Calu3 (cell line): ENCODE measurements at places on chromosomes 4 and X.

DNA sequence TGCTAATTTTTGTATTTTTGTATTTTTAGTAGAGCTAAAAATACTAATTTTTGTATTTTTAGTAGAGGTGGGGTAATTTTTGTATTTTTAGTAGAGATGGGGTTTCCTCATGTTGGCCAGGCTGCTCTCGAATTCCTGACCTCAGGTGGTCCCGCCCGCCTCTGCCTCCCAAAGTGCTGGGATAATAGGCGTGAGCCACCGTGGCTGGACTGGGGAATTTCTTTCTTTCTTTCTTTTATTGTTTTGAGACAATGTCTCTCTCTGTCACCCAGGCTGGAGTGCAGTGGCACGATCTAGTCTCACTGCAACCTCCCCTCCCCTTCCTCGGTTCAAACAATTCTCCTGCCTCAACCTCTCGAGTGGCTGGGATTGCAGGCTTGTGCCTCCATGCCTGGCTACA lies 83.0 kb downstream of the FAM193A start:
- H3K27me3 ChIP-seq, result no peaks in the 10 kb centered on the region
- no peak overlapping the region for H3K27ac ChIP-seq
- H3K4me1 ChIP-seq, result no peaks in the 10 kb centered on the region
- no peak for DNase-seq
- no peak overlapping the region for H3K4me3 ChIP-seq
- no peaks in the 10 kb centered on the region for H3K36me3 ChIP-seq

DNA sequence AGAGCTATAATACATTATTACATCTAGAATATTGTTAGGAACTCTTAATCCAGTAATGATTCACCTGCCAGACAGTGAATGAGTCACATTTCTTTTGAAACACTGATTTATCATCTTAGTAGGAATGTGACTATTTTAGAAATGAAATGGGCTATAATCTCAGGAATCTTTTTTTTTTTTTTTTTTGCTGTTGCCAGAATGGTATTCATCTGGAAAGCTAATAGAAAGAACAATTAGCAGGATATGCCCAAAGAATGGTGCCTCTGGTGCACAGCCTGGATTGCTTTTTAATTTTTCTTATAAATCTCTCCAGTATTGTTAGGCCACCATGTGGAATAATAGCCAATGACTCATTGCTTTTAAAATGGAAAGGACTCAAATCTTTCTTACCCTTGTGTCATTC lies 181.1 kb upstream of the SMIM31 start:
- no peaks in the 10 kb centered on the region for H3K4me1 ChIP-seq
- no peak overlapping the region for H3K4me3 ChIP-seq
- no peaks in the 10 kb centered on the region for H3K27me3 ChIP-seq

DNA sequence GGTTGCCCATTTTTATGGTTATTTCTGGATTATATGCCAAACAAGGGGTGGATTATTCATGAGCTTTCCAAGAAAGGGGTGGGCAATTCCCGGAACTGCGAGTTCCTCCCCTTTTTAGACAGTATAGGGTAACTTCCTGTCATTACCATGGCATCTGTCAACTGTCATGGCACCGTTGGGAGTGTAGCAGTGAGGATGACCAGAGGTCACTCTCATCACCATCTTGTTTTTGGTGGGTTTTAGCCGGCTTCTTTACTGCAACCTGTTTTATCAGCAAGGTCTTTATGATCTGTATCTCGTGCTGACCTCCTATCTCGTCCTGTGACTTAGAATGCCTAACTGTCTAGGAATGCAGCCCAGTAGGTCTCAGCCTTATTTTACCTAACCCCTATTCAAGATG lies 57.6 kb downstream of the SH3KBP1 start:
- H3K4me1 ChIP-seq, result no peaks in the 10 kb centered on the region
- H3K27me3 ChIP-seq, result no peaks in the 10 kb centered on the region
- H3K4me3 ChIP-seq, result no peak overlapping the region
- DNase-seq, result no peak
- H3K36me3 ChIP-seq, result peaks cover 5% of the 10 kb centered on the region

GRCh38 chr4:122966201-122966600 lies 43.8 kb upstream of the NUDT6 start:
- no peak overlapping the region for H3K27ac ChIP-seq
- no peaks in the 10 kb centered on the region for H3K36me3 ChIP-seq
- no peak overlapping the region for H3K4me3 ChIP-seq
- no peak for DNase-seq
- H3K4me1 ChIP-seq, result peaks cover 9% of the 10 kb centered on the region

DNA sequence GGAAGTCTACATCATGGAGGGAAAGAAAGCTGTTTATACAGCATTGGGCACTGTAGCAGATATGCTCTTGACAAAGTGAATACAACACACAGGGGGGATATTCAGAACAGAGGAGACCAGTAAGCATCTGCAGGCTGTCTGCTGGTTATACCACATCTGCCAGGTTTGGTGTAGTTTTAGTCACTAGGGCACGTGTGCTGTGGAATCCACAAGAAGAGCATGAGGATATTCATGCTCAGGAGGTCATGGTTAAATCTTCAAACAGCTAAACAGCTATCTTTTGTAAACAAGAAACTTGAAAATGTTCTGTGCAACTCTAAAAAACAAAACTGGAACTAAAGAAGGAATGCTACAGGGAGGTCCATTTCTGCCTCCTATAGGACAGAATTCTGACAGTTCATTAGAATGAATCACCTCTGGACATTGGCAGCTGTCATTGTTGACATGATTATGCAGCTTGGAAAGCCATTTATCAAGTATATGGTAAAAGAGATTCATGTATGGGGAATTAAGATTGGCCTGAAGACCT lies 175.8 kb downstream of the RCHY1 start:
- no peak overlapping the region for H3K27ac ChIP-seq
- H3K36me3 ChIP-seq, result no peaks in the 10 kb centered on the region
- DNase-seq, result no peak

DNA sequence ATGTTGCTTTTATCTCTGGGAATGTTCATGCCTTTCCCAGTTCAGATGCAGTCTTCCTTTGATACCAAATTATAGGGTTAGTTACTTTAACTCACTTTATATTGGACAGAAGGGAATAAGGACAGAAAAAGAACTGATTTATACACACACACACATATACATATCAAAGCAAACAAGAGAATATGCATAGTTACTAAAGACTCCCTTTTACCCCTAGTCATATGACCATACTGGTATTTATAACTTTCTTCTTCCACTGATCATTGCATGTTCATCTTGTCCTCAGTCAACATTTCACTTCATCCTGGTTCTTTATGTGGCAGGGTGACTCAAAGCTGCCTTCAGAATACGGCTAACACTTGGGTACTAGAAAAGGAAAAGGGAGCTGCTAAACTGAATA lies 120.4 kb downstream of the PARM1 start:
- DNase-seq, result no peak
- H3K4me3 ChIP-seq, result no peak overlapping the region
- H3K27me3 ChIP-seq, result no peaks in the 10 kb centered on the region
- H3K27ac ChIP-seq, result no peak overlapping the region
- no peaks in the 10 kb centered on the region for H3K36me3 ChIP-seq

GRCh38 chr4:144872508-144873225 lies 225.3 kb downstream of the ANAPC10 start:
- no peak overlapping the region for H3K27ac ChIP-seq
- H3K4me3 ChIP-seq, result no peak overlapping the region
- no peaks in the 10 kb centered on the region for H3K36me3 ChIP-seq

DNA sequence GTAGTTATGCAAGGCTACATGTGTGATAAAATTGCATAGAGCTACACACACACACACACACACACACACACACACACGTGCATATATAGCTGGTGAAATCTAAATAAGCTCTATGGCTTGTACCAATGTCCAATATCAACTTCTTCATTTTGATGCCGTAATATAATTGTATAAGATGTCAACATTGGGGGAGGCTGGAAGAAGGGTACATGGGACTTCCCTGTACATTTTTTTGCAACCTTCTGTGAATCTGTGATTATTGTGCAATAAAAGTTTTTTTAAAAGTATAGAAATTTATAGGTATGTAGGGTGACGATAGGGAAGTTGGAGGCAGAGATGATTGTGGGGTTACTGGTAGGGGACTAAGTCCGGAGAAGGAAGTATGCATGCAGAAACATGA lies 105.5 kb downstream of the HDAC8 start:
- H3K27me3 ChIP-seq, result no peaks in the 10 kb centered on the region
- no peak for DNase-seq
- no peak overlapping the region for H3K27ac ChIP-seq
- no peaks in the 10 kb centered on the region for H3K4me1 ChIP-seq
- H3K4me3 ChIP-seq, result no peak overlapping the region

GRCh38 chr4:105548483-105548882 lies 3.9 kb upstream of the ARHGEF38 start:
- peak overlapping the region; percentile 28 for H3K27ac ChIP-seq
- H3K27me3 ChIP-seq, result no peaks in the 10 kb centered on the region
- H3K4me1 ChIP-seq, result peaks cover 46% of the 10 kb centered on the region
- no peak for DNase-seq
- H3K4me3 ChIP-seq, result no peak overlapping the region

- H3K27ac ChIP-seq, result no peak overlapping the region
- H3K4me3 ChIP-seq, result no peak overlapping the region
- no peaks in the 10 kb centered on the region for H3K27me3 ChIP-seq
- no peaks in the 10 kb centered on the region for H3K36me3 ChIP-seq
- no peaks in the 10 kb centered on the region for H3K4me1 ChIP-seq
Measured at GRCh38 chrX:11398139-11398538, 104.9 kb downstream of the AMELX start.

DNA sequence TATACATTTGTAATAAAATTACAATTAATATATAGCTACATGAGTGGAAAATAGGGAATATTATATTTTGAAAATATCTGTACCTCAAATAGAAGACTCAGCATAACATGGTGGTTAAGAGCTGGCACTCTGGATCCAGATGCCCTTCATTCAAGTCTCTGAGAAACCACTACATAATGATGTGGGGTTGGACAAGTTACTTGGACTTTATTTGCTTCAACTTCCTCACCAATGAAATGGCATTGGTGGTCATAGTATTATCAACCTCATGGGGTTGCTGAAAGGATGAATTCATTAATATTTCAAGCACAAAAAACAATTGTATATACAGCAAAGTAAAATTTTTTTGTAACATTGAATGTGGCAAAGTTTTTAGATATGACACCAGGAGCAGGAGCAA lies 46.4 kb upstream of the UGT2B7 start:
- DNase-seq, result no peak
- no peaks in the 10 kb centered on the region for H3K27me3 ChIP-seq
- peaks cover 59% of the 10 kb centered on the region for H3K36me3 ChIP-seq
- peak overlapping the region; percentile 82 for H3K4me3 ChIP-seq
- H3K4me1 ChIP-seq, result peaks cover 27% of the 10 kb centered on the region

GRCh38 chr4:1872870-1873269 lies 1.7 kb downstream of the NSD2 start:
- peak overlapping the region; percentile 93 for H3K4me3 ChIP-seq
- H3K36me3 ChIP-seq, result peaks cover 16% of the 10 kb centered on the region
- no peak overlapping the region for H3K27ac ChIP-seq
- DNase-seq, result no peak
- H3K27me3 ChIP-seq, result no peaks in the 10 kb centered on the region
- peaks cover 25% of the 10 kb centered on the region for H3K4me1 ChIP-seq

DNA sequence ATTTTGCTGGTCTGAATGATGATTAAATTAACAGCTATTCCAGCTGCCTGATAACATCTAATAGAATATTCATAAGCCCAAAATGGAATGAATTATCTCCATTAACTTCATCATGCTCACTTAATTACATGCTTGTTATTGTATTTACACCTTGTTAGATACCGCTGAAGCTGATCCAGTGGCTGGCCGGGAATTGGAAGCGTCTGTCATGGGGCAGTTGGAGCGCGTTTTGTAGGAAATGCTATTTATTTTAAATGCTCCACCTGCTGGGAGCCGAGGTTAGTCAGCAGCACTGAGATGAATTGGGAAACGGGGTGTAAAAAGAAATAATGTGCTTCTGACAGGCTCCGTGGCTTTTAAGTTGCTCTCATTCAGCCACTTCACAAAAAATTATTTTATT lies 25.2 kb downstream of the ARX start:
- DNase-seq, result no peak
- H3K27me3 ChIP-seq, result no peaks in the 10 kb centered on the region
- H3K36me3 ChIP-seq, result no peaks in the 10 kb centered on the region
- H3K4me1 ChIP-seq, result no peaks in the 10 kb centered on the region
- no peak overlapping the region for H3K27ac ChIP-seq

GRCh38 chr4:128823025-128823661 lies 13.6 kb downstream of the JADE1 start:
- H3K4me1 ChIP-seq, result peaks cover 45% of the 10 kb centered on the region
- DNase-seq, result no peak
- H3K4me3 ChIP-seq, result no peak overlapping the region
- peaks cover 6% of the 10 kb centered on the region for H3K36me3 ChIP-seq

GRCh38 chr4:4430492-4431195 lies 43.7 kb downstream of the NSG1 start:
- no peak overlapping the region for H3K4me3 ChIP-seq
- DNase-seq, result peak; percentile 36
- no peaks in the 10 kb centered on the region for H3K4me1 ChIP-seq
- H3K36me3 ChIP-seq, result no peaks in the 10 kb centered on the region
